ENCODE measurements at places on chromosomes 5 and 9. TPM values are rescaled to one million over a fixed set of nuclear protein-coding genes. Genes with fewer than 3 reads are reported as not detected.

GRCh38 chr9:126217797-126218196 lies 108.8 kb upstream of the MVB12B start:
- DNase-seq = no peak

NEUROG1 gene
- total RNA-seq = 0.04 TPM

GRCh38 chr9:84791643-84792042 lies 122.1 kb downstream of the NTRK2 start:
- DNase-seq = no peak

TMEM267 gene
- total RNA-seq = 17.9 TPM

DNA sequence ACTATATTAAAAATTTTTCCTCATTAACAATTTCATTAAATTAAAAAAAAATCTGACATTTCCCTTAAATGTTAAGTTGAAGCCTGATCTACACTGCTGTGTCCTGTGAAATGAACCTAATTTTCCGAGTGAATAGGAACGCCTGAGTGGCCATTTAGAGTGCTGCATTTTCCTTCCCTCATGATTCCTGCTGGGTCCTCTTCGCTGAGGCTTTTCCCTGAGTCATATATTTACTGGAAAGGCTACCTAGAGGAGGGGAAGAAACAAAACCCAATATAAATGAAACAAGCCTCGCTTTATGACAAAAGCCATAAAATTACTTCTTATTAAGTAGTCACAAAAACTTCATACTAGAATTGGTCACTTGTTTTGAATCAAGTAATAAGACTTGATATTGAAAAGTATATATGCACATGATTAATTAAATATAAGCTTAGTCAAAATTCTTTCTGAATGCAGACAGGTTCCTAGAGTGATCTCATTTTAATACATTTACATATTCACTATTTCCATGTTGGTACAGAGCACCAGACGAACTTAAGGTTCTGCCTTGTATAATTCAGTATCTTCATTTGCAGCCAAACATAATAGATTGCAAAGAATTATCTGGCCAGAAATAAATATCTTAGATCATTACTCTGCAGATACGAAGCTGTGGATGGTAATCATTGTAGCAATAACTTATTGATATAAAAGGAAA lies 6.3 kb upstream of the ISCA1 start:
- no peak for DNase-seq

- no peak for DNase-seq
These were observed 103.5 kb downstream of the PLCXD3 start for GRCh38 chr5:41406936-41407335.

ARRDC3 gene
- total RNA-seq = 35.2 TPM

LCN10 gene
- total RNA-seq = 0.21 TPM

GRCh38 chr5:143237664-143238063 lies 165.8 kb downstream of the NR3C1 start:
- DNase-seq = no peak

GRCh38 chr5:159051421-159052282 lies 48.1 kb downstream of the EBF1 start:
- DNase-seq = no peak
